ENCODE measurements at places on chromosomes 2 and 18.

DNA sequence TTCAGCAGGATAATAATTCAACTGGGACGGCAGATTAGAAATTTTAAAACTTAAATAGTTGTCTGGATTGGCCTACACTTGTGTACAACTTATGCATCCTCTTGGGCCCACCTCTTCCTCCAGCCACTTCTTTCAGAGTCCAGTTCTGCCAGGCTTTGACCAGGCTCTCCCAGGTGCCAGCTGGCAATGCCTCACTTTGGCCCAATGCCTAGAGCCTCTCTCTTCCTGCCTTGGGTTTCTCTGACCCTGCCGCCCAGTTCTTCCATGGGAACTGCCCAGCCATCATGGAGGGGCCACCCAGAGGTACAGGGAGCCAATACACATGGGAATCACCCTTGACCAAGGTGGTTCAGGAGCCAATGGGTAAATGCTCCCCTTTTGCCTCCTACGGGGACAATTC is 135.5 kb downstream of the IRS1 start:
- DNase-seq: peak; percentile 6

- no peak for DNase-seq
Measured at GRCh38 chr2:104091894-104092293, 762.0 kb upstream of the POU3F3 start.

- no peak for DNase-seq
Measured at GRCh38 chr2:235505181-235505741, 11.4 kb downstream of the AGAP1 start.

- DNase-seq: no peak
Measured at GRCh38 chr2:163670929-163671328, 64.9 kb downstream of the FIGN start.

DNA sequence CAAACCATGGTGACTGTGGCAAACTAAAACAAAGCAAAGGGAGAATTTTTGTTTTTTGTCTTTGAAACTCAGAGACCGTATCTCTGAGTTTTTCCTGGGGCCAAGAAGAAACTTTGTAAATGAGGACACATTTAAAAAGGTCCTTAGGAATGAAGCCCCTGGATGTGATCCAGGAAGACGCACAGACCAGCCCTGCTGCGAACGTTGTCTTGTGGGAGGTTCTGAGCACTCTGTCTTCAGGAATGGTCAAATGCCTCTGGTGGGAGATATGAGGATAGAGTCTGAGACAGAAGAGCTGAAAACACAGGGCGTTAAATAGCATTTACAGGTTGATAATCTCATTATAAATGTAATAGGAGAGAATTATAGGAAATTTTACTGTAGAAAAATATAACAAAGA is 893.5 kb upstream of the KLHL29 start:
- no peak for DNase-seq

DNA sequence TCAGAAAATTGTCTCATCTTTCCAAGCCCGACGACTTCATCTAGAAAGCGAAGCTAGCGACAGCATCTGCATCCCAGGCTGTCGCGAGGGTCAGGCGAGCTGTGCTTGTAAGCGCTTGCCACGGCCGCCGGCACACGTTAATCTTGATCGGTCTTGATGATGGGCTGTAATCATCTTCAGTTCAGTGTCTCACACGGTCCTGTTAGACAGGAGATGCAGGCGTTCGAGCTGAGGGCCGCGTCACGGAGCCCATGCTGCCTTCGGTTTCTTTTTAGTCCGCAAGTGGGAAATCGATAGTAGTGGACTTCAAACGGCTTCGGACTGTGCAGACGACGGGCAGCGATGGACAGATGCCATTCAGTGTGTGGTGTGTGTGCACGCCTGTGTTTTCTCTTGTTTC is 43.6 kb downstream of the ADI1 start:
- peak; percentile 59 for DNase-seq

DNA sequence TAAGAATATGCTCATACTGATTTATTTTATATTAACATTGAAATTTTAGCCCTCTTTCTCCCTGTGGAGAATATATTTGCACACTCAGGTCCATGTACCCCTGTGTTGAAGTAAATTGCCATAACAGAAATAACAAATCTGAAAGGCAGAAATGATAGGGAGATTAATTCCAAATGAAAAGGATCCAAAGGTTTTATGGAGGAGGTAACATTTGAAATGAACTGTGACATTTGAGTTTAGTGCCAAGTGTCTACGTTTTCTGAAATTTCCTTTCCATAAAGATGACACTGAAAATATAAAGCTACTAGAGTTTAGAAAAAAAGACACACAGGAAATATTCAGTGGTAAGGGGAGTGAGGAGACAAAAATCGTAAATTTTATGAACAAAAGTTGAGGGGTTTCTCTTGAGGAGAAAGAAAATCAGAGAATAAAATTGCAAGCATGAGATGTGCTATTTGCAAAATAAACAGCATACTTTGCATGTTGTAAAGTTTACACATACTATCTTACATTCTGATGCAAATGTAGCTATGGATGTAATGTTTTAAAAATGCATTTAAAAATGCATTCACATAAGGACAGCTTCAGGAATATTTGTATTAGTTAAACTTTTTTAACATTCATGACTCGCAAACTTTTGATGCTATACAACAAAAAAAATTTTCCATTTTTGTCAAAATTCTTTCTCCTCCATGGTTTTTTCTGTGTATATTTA is 69.5 kb downstream of the BAZ2B start:
- no peak for DNase-seq

DNA sequence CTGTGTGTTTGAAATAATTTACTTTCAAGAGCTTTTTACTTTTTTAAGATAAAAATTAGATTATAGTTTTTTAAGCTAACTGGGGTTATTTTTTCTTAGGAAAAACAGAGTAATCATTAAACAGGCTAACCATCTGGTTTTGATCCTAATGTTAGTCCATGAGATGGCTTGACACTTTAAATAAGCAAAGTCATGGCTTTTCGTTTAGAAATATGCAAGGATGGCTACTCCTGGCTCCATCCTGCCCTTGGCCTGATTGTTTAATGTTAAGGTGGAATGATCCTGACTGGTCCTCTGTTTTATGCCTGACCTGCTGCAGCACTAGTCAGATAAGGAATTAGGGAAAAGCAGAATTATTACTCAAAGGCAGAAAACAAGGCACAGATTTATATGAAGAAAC is 39.7 kb upstream of the PNPT1 start:
- no peak for DNase-seq

DNA sequence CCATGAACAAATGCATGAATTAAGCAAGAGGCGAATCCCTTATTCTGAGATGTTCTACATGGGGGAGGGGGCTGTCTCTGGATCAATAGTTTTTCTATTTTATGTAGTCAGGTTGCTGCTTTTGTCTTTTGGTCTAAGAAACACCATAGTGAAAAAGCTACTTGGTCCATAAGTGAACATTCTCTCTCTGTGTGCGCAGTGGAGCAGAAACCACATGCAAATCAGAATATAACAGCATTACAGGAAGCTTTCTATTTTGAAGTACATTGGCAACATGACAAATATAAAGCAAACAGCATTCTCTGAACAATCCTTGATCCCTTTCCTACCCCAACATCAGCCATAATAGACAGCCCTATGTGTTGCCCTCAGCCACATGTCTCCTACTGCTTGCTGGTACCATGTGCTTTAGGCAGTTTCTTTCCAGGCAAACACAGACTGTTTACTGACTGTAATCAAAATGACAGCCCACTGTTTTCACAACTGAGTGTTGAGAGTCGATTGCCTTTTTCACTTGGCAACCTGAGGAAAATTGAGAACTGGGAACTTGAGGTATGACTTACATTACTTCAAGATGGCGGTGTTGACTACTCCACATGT is 10.6 kb downstream of the SCN3A start:
- DNase-seq: no peak

- DNase-seq: no peak
Measured at GRCh38 chr2:100021791-100022340, 120.5 kb downstream of the AFF3 start.

GRCh38 chr2:118808429-118808809 is 39.0 kb downstream of the EN1 start:
- no peak for DNase-seq

DNA sequence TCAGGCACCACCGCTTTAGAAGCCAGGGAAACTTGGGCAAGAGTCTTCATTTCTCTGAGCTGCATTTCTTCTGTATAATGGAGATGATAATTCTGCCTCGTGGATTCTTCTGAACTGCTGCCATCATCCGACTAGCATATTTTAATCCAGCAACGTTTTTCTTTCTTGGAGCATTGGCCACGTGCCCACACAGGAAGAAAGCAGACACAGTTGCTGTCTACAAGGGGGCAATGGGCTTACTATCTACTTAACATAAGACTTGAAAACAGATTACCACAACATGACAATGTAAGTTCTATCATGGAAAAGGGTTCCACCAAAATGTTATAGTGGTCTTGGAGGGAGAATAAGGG is 176.5 kb downstream of the FAM210A start:
- DNase-seq: no peak

DNA sequence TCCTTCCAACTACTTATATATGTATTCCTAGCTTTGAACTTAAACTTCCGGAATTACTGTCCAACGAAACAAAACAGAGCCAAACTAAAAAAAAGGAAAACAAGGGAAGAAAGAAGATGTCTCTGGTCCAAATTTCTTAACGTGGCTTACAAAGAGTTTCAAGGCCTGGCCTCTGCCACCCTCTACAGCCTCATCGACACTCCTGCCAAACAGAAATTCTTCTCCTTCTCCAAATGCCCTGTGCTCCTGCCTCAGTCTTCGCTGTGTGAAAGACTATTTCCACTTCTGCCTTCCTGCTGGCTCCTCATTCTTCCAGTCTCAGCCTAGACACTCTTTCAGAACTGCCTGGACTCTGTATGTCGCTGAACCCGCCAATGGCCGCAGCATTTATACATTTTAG is 249.2 kb downstream of the TXNL1 start:
- DNase-seq: no peak

Data from hypothalamus (tissue), 51 donors.